Immature natural killer cell (primary cell): ENCODE measurements at places on chromosomes 7 and 10.

DNA sequence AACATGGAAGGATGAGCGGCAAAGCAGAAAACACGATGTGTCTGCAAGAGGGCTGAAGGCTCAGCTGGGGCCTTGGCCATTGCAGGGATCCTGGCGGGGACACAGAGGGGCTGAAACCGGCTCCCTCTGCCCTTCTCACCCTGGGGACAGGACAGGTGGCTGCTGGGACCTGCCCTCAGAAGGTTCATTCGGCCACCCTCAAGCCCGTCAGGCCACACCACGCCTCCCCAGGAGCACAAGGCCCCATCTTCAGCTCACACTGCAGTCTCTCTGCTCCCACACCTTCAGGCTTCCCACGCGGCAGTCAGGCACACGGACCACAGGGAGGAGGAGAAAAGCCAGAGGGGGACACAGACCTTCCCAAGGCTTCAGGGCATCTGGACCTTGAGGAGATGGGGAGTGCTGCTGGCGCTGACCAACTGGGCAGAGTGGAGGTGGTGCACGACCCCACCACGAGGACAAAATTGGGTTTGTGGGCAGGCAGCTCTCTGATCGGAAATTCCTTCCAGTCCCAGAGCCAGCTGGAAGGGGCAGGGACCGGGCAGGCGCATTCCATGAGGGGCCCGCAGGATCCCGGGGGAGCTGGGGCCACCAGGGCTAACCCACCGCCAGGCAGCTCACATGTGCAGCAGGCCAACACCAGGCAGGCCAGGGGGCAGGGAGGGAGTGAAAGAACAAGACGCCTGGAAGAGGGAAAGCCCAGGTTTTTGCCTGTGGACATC is 104.0 kb downstream of the MAD1L1 start:
- no peak for DNase-seq

DNA sequence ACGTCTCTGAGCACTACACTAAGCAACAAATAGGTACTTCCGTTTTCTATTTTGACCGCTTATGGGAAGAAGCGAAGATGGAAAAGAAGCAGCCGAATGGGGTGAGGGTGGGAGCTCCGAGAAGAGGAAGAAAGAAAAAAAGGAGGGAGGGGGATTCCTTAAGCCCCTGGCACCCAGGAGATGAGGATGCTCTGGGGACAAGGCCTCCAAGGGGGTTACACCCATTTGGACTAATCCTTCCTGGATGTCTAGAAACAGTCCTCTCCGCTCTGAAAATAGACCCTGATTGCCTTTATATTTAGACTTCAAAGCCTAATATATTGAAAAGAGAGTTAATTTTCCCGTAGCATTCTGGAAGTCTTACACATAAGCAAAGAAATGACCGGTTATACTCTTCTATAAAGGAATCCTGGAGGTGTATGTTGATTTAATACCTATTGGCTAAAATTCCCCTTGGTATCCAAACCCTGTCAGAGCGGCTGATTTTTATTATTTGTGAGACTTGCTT is 676 bp upstream of the HTR7 start:
- no peak for DNase-seq

GRCh38 chr7:92448205-92448747 is 994 bp downstream of the GATAD1 start:
- DNase-seq, result peak; percentile 68

DNA sequence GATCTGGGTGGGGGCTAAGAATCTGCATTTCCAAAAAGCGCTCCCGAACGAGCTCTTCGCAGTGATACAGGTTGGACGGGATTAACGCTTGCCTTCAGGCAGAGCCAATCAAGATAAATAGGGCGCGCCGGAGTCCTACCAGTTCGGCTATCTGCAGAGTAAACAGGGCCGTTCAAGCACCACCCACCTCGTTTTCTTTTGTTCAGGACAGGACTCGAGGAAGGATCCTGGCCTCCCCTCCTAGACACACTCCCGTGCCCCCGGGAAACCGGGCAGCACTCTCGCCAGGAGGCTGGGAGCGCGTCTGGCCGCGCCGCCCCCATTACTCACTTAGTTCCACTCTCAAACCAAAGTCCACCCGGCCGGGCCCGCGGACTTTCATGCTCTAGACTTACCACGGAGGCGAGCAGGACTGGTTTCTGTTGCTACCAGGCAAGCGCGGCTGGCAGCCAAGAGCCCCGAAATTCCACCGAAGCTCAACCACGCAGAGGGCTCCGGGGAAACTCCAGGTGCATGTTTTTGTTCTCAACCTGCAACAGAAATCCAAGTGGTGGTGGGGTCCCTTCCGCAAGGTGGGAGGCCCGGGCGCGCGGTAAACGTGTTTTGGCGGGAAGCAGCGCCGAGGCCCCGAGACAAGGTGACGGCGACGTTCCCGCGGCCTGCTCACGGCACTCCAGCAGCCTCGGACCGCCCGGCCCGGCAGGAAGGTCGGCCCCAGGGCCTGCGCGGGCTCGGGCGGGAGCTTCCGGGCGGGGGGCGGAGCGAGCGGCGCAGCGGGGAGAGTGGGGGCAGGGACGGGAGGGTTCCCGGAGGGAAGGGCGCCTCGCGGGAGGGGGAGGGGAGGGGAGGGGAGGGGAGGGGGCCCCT is 12.7 kb downstream of the HNRNPF start:
- DNase-seq, result peak; percentile 68

- DNase-seq, result no peak
These were observed 607.4 kb downstream of the GATA3 start for GRCh38 chr10:8661886-8662285.

DNA sequence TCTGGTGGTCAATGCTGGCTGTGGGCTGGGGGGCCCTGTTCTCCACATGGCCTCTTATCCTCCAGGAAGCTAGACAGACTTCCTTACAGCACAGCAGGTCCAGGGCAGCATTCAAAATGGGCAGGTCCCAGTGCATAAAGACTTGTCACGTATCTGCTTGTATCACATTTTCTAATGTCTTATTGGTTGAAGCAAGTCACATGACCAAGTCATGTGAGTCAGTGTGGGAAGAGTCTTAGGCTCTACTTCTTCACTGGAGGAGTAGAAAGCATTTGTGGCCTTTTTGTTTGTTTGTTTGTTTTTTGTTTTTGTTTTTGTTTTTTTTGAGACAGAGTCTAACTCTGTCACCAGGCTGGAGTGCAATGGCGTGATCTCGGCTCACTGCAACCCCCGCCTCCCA is 104.7 kb downstream of the COL13A1 start:
- DNase-seq, result no peak

DNA sequence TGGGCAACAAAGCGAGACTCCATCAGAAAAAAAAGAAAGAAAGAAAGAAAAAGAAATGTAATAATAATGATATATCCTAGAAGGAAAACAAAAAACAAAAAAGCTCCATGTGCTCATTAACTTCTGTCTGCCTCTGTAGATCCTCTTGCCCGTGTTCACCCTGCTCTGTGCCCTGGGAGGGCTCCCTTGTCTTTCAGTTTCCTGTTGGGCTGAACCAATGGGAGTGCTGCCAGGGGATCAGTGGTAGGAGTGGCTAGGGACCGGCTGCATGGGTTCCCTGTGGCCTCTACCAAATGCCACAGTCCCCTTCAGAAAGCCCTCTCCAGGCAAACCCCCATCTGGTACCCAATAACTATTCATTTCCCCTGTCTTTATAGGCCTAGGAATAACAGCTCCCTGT is 51.8 kb upstream of the PARD3 start:
- no peak for DNase-seq

DNA sequence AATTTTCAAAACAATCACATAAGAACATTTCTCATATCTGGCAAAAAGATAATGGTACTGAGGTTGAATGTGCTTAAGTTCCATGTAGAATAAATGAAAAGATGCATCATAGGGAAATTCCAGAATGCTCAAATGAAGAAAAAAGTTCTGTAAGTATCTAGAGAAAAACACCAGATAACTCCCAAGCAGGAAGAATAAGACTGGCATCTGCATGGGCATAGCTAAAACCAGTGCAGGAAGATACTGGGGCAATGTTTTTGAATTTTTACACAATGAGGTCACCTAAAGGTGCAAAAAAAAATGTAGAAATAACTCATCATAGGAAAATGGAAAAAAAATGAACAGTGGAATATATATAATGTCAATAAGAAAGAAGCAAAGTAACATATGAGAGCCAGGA is 275.2 kb downstream of the BAMBI start:
- DNase-seq, result no peak

DNA sequence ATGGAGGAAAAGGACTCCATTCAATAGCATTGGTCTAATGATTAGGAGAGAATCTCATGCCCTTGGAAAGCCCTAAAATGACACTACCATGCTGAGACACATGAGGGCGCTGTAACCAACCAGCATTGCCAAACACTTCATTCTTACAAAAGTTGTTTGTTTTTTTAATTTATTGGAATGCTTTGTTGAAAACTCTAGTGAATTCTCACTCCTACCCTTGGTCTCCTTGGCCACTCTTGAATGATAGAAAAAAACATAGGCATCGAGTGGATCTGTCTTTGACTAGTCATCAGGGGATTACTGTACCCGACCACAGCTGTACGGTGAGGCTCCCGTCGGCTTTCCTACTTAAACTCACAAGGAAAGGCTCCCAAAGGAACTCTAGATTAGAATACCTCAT is 29.3 kb upstream of the ADD3 start:
- peak; percentile 51 for DNase-seq

- DNase-seq, result no peak
These were observed 54.5 kb downstream of the PARD3 start for GRCh38 chr10:34760606-34761005.

- DNase-seq, result no peak
These were observed 97.4 kb downstream of the CHN2 start for GRCh38 chr7:29291723-29292618.

DNA sequence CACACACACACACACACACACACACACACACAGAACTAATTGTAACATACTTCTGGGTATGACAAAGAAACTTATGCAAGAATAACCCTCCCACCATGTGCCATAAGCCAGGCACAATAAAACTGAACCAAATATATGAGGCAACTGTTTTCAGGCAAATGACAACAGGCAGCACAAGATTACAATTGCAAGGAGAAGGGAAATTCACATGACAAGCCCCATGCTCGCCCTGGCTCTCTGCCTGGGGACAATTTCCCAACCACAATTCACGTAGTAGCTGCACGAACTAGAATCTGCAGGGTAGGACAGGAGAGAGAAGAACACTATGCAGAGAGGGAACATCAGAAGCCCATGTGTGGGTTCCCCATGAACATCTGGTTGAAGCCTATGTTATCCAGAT is 143.3 kb downstream of the CALN1 start:
- no peak for DNase-seq

- DNase-seq, result no peak
These were observed 345.3 kb downstream of the TNS3 start for GRCh38 chr7:47236480-47237129.

GRCh38 chr10:11626071-11626470 is 14.6 kb upstream of the USP6NL start:
- no peak for DNase-seq

GRCh38 chr7:95684037-95684436 is 87.7 kb upstream of the PDK4 start:
- DNase-seq, result peak; percentile 4

GRCh38 chr10:77582710-77583115 is 54.9 kb downstream of the KCNMA1 start:
- no peak for DNase-seq

DNA sequence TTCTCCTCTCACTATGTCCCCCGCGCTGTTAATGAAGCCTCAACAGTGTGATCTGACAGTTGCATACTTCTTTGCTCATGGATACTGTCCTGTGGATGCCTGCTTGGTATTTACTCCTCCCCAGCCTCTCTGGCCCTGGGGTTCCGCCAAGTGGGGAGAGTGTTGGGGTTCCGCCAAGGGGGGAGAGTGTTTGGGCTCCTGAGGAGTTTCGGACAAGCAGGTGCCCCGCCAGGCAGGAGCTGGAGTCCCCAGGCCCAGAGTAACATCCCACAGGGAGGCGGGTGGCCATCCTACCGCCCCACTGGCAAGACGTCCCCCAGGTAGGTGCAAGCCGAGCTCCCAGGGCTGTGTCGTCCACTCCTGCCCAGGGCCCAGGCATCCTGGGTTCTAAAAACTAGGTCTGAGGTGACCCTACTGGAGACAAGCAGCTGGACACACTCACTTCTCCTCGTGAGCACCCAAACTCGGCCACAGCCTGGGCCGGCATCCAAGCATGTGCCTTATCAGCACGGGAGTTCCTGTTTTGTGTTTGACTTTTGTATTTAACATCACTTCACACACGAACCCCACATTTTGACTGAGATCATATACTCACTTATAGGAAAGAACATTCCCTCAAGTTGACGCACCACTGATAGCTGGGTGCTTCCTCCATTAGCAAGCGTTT is 34.2 kb downstream of the CAMK2B start:
- no peak for DNase-seq

- DNase-seq, result no peak
These were observed 79.0 kb upstream of the SEMA3C start for GRCh38 chr7:80997841-80998240.

- no peak for DNase-seq
These were observed 134.4 kb downstream of the DLG5 start for GRCh38 chr10:77792155-77792554.

DNA sequence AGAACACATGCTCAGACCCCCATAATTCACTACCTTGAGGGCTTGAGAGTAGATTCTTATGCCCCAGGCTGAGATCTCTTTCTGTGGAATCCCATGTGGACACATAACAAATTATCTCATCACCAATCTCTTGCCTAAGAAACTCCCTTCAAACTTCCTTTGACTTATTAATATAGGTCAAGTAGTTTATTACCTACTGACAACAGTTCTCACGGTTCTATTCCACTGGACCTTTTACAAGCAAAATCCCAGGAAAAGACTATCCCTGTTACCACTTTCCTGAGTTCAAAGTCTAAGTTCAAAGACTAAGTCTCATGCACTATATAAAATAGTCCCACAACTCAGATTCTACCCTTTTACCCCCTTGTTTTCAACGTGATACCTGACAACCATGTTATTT is 754.7 kb downstream of the SUGCT start:
- no peak for DNase-seq

- no peak for DNase-seq
These were observed 38.7 kb downstream of the NPS start for GRCh38 chr10:127587668-127588365.

GRCh38 chr7:80040752-80041151 is 93.9 kb upstream of the GNAI1 start:
- DNase-seq, result no peak

DNA sequence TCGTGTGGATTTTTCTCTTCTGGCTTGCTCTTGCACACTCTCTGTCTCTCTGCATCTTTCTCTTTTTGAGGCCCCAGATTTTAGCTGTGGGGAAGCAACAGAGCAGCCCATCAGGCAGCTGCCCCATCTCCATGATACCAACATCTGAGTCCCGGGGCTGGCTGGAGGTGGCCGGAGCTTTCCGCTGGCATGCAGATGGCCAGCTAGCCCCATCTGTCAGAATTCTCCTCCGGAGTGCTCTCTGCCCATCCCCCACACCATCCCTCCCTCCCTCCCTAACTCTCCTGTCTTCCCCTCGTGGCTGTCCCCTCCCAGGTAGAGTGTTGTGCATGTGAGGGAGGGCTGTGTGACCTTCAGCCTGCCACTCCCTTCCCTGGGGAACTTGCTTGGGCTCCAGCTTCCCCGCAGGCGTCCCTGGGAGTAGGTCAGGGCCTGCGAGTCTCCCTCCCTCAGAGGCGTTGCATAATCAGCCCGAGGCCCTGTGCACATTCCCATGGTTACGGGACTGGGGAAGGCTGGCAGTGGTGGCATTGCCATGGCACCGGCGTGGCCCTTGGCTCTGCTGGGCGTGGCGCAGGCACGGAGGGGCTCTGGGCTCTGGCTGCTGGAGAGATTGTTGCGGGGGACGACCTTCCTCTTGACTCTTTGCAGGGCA is 24.7 kb downstream of the GHRHR start:
- no peak for DNase-seq
